ENCODE measurements at places on chromosomes 7 and 10. TPM values are rescaled to one million over a fixed set of nuclear protein-coding genes. Genes with fewer than 3 reads are reported as not detected.

GRCh38 chr7:124152859-124153692, 120.2 kb upstream of the TMEM229A start:
- H3K27me3 ChIP-seq, result no peaks in the 10 kb centered on the region
- no peak overlapping the region for H3K4me3 ChIP-seq
- no peaks in the 10 kb centered on the region for H3K4me1 ChIP-seq
- H3K27ac ChIP-seq, result no peak overlapping the region

- H3K27ac ChIP-seq, result no peak overlapping the region
- peaks cover 12% of the 10 kb centered on the region for H3K36me3 ChIP-seq
- DNase-seq, result no peak
- H3K4me3 ChIP-seq, result no peak overlapping the region
- H3K4me1 ChIP-seq, result peaks cover 24% of the 10 kb centered on the region
Observed at GRCh38 chr10:74174521-74174920, 23.5 kb downstream of the ADK start.

DNA sequence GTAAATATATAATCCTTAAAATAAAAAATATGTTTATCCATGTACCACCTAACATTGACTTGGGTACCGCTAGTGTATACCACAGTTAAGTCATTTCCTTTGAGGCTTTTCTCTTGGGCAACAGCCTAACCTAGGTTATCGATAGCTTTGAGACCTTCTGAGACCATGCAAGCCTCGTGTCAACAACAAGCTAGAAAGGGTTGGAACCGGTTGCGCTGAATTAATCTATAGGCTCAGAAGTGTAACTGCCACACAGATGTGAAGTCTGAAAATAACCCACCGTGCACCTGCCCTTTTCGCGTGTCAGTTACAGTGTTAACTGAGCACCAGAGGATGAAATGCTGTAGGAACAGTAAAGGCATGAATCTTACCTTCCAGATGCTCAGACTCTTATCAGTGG, 59.8 kb downstream of the ARID5B start:
- no peak overlapping the region for H3K4me3 ChIP-seq
- no peak for DNase-seq
- H3K36me3 ChIP-seq, result peaks cover 68% of the 10 kb centered on the region
- no peaks in the 10 kb centered on the region for H3K27me3 ChIP-seq
- peak overlapping the region; percentile 49 for H3K27ac ChIP-seq

The PDLIM1 gene
- 1.6 TPM for total RNA-seq

The UBE3C gene
- total RNA-seq, result 75.7 TPM

DNA sequence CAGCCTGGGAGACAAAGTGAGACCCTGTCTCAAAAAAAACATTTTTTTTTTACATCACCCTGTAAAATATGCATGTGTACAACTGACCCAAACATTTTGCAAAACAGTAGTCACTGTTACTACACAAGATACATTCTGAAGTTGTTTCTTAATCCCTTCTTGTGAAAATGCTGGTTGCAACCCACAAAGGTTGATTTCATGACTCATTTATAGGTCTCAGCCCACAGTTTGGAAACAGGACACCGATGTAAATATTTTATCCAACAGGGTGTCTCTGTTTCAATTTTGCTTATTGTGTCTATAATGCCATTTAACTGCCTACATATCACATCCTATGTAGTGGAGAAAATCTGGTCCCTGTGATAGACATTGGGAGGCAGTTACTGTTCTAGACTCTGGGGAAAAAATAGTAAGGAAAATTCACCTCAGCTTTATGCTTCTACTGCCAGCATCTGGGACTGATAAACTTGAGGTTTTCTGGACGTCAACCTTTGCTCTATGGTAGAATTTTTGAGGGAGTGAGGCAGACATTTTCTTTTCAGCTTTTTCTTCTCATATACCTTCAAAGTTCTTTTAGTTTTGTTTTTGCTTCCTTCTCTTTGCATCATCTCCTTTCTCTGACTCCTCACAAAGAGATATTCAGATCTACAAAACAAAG, 1.6 kb upstream of the RAB19 start:
- H3K27me3 ChIP-seq, result no peaks in the 10 kb centered on the region
- peaks cover 36% of the 10 kb centered on the region for H3K4me1 ChIP-seq
- H3K36me3 ChIP-seq, result peaks cover 6% of the 10 kb centered on the region
- no peak for DNase-seq
- H3K4me3 ChIP-seq, result peak overlapping the region; percentile 8

DNA sequence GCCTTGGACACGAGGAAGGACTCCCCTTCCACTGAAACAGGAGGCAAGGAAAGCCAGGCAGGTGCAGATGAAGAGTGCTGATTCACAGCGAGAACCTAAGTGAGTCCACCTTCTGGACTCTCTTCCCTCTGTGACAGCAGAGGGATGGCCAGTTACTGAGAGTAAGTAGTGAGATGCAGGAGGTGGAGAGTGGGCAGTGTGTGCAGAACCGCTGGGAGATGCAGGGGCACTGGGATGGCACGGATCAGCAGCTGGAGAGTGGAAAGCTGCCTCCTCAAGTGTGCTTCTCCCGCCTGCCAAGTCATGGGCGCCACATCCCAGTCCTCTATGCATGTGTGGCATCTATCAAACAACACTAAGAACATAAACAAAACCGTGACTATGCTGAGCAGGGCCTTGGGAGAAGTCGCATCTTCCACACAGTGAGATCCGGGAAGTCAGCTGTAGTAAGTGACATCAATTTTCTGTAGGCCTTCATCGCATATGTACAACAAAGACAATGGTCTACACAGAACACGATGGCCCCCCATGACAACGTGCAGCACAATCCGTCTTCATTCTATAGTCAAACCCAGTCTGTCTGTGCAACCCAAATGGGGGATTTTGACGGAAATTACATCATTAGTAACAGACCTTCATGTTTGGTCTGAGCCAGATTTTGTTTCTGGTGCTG, 217.4 kb upstream of the KLF14 start:
- no peak overlapping the region for H3K27ac ChIP-seq
- peaks cover 52% of the 10 kb centered on the region for H3K4me1 ChIP-seq
- H3K4me3 ChIP-seq, result no peak overlapping the region
- DNase-seq, result no peak
- peaks cover 56% of the 10 kb centered on the region for H3K36me3 ChIP-seq

- H3K36me3 ChIP-seq, result no peaks in the 10 kb centered on the region
- no peak overlapping the region for H3K4me3 ChIP-seq
- H3K27me3 ChIP-seq, result no peaks in the 10 kb centered on the region
- H3K27ac ChIP-seq, result no peak overlapping the region
- no peak for DNase-seq
Observed at GRCh38 chr7:99293650-99294049, 21.0 kb downstream of the MYH16 start.

The LRRD1 gene
- total RNA-seq, result not detected

DNA sequence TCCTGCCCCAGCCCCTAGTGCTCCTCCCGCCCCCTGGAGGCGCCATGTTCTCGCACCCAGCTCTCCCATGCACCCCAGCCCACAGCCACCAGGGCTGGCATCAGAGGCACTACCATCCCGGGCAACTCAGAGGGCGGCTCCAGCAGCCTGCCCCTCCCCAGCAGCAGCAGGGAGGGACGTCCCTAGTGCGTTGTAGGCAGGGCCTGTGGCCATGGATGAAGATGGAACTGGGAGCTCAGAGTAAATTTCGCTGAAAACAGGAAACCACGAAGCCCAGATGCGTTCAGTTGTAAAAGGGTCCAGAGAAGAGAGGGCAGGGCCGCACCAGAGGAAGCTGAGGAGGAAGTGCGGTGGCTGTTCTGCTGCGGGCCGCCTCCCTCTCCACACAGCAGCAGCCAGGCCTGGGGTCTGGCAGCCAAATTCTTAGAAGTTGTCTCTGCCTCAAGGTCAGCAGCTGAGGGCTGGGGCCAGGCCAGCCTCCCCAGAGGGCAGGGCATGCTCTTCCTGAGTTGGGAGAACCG, 24.6 kb downstream of the VSIR start:
- H3K27ac ChIP-seq, result peak overlapping the region; percentile 99
- H3K36me3 ChIP-seq, result peaks cover 32% of the 10 kb centered on the region
- H3K4me1 ChIP-seq, result peaks cover 95% of the 10 kb centered on the region
- peak overlapping the region; percentile 75 for H3K4me3 ChIP-seq

The C10orf95 gene
- 0.49 TPM for total RNA-seq

- no peaks in the 10 kb centered on the region for H3K4me1 ChIP-seq
- peaks cover 3% of the 10 kb centered on the region for H3K27me3 ChIP-seq
- no peak overlapping the region for H3K4me3 ChIP-seq
- DNase-seq, result no peak
- no peak overlapping the region for H3K27ac ChIP-seq
- no peaks in the 10 kb centered on the region for H3K36me3 ChIP-seq
Observed at GRCh38 chr10:120586471-120586872, 129.4 kb downstream of the PLPP4 start.

The WDR91 gene
- total RNA-seq, result 14.0 TPM

The SEMA3E gene
- total RNA-seq, result not detected

- DNase-seq, result no peak
- H3K36me3 ChIP-seq, result no peaks in the 10 kb centered on the region
- no peak overlapping the region for H3K27ac ChIP-seq
- H3K4me1 ChIP-seq, result no peaks in the 10 kb centered on the region
- H3K27me3 ChIP-seq, result peaks cover 5% of the 10 kb centered on the region
- no peak overlapping the region for H3K4me3 ChIP-seq
Observed at GRCh38 chr10:130887170-130887569, 424.4 kb downstream of the TCERG1L start.

- H3K36me3 ChIP-seq, result no peaks in the 10 kb centered on the region
- peaks cover 25% of the 10 kb centered on the region for H3K27me3 ChIP-seq
- H3K27ac ChIP-seq, result peak overlapping the region; percentile 57
- H3K4me3 ChIP-seq, result no peak overlapping the region
- no peak for DNase-seq
- peaks cover 10% of the 10 kb centered on the region for H3K4me1 ChIP-seq
Observed at GRCh38 chr10:113953505-113954272, 90.0 kb upstream of the ADRB1 start.

GRCh38 chr7:771234-772004, 44.3 kb upstream of the PRKAR1B start:
- H3K4me3 ChIP-seq, result no peak overlapping the region
- peaks cover 17% of the 10 kb centered on the region for H3K36me3 ChIP-seq
- no peaks in the 10 kb centered on the region for H3K27me3 ChIP-seq

GRCh38 chr7:38558761-38559345, 72.3 kb downstream of the AMPH start:
- no peak for DNase-seq
- no peaks in the 10 kb centered on the region for H3K4me1 ChIP-seq
- no peak overlapping the region for H3K4me3 ChIP-seq
- H3K27me3 ChIP-seq, result peaks cover 7% of the 10 kb centered on the region

- no peaks in the 10 kb centered on the region for H3K27me3 ChIP-seq
- H3K4me3 ChIP-seq, result no peak overlapping the region
- DNase-seq, result no peak
- no peak overlapping the region for H3K27ac ChIP-seq
- H3K36me3 ChIP-seq, result peaks cover 7% of the 10 kb centered on the region
- H3K4me1 ChIP-seq, result peaks cover 4% of the 10 kb centered on the region
Observed at GRCh38 chr10:72173262-72173618, 42.6 kb upstream of the ANAPC16 start.

GRCh38 chr10:1412531-1413189, 324.7 kb downstream of the ADARB2 start:
- H3K4me1 ChIP-seq, result no peaks in the 10 kb centered on the region
- no peak for DNase-seq
- H3K27ac ChIP-seq, result no peak overlapping the region
- H3K36me3 ChIP-seq, result no peaks in the 10 kb centered on the region

The FBXO24 gene
- 0.80 TPM for total RNA-seq

The SPDYE18 gene
- total RNA-seq, result not detected
